ENCODE measurements at places on chromosomes 6 and 20.

DNA sequence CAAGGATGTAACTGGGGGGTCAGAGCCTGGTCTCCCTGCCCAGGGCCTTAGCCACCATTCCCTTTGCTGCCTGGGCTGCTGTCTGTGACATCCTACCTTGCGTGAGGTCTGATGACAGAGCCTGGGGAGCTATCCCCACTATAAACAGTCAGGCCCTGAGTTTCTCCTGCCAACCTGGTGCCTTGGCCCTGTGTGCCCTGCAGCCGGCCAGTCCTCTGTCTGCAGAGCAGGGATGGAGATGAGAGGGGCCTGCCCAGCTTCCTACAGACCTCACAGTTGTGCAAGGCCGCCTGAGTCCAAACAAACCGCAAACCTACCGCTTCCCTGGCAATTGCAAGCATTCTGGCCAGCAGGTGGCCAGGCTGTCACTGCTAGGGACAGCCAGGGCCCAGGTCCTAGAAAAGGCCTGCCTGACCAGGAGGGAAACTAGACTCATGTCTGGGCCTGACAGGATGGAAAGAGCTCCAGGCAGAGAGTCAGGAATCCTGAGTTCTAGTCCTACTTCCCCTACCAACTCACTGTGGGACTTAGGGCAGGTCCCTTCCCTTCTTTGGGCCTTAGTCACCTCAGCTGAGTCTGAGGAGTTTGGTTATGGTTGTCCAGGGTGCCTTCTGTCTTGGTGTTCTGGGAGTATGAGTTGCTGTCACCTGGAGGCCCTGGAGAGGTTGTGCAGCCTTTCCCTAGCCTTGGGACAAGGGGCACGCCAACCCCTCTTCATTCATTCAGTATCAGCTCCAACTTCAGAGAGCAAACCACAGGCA lies 86.2 kb downstream of the VEGFA start:
- DNase-seq, result no peak

GRCh38 chr6:122184401-122184827 lies 215.0 kb upstream of the HSF2 start:
- no peak for DNase-seq

DNA sequence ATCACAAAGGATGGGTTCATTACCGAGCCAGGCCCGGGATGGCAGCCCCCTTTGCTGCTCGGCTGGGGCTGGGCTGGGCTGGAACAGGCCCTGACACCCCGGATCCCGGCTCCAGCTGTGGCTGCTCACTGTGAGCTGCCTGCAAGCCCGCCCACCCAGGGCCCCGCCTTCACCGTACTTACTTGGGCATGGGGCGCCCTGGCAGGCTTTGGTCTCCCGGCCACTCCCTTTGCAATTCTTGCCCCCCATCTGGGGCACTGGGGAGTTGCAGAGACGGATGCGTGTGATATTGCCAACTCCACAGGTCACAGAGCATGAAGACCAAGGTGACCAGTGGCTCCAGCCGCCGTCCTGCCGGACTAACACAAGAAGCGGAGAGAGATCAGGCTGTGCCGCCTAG lies 16.7 kb downstream of the THBS2 start:
- no peak for DNase-seq

GRCh38 chr20:33450867-33451266 lies 7.3 kb upstream of the SNTA1 start:
- no peak for DNase-seq

DNA sequence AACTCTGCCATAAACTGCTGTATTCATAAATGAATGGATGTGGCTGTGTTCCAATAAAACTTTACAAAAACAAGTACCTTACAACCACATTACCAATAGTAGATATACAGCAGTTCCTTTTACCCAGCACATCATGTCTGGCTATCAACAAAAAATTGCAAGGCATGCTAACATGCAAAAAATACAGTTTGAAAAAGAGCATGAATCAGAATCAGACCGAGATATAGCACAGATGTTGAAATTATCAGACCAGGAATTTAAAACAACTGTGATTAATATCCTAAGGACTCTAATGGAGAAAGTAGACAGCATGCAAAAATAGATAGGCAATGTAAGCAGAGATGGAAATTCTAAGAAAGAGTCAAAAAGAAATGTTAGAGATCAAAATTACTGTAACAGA lies 8.4 kb upstream of the NUS1 start:
- no peak for DNase-seq

- DNase-seq, result no peak
Observed at GRCh38 chr6:166927935-166928643, 28.3 kb downstream of the RNASET2 start.

DNA sequence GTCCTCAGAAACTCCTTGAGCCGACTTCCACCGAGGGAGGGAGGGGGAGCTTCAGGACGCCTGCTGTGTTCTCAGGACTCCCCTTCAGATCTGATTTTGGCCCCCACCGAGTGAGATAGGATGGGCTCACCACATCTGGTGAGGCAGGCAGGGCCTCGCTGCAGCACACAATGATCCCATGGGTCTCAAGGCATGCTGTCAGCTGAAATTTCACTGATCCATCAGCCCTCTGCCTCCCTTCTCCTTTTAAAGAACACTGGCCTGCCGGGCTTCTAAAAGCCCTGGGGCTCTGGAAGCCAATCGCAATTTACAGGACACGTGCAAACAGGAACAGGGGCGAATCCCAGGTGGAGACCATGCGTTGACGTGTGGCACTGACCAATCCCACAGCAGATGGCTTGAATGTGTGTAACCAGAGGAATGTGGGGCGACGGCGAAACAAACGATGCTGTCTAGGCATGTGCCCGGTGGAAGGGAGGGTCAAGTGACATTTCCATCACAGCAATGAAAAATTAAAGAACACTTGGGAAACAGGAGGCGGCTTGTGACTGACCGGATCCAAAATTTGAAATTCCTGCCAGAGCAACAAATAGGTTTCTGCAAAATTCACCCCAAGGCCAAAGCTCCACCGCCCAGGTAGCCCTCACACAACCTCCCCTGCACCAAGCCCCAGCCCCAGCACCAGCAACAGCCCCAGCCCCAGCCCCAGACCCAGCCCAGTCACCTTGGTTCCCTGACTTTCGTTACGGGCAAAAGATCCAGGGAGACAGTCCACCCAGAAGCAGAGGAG lies 167.1 kb upstream of the ZNF337 start:
- DNase-seq, result no peak

- DNase-seq, result no peak
Observed at GRCh38 chr6:11172501-11173327, 59.8 kb downstream of the NEDD9 start.

GRCh38 chr20:23889775-23890187 lies 10.2 kb upstream of the CST5 start:
- DNase-seq, result peak; percentile 28

Measured in NCI-H2029 (cell line).